ENCODE measurements at places on chromosomes 7 and 10.
A peak's percentile ranks its signal among the peaks of the same experiment; 100 is the strongest.

- DNase-seq, result no peak
Measured at GRCh38 chr10:26410356-26410755, 27.8 kb upstream of the APBB1IP start.

DNA sequence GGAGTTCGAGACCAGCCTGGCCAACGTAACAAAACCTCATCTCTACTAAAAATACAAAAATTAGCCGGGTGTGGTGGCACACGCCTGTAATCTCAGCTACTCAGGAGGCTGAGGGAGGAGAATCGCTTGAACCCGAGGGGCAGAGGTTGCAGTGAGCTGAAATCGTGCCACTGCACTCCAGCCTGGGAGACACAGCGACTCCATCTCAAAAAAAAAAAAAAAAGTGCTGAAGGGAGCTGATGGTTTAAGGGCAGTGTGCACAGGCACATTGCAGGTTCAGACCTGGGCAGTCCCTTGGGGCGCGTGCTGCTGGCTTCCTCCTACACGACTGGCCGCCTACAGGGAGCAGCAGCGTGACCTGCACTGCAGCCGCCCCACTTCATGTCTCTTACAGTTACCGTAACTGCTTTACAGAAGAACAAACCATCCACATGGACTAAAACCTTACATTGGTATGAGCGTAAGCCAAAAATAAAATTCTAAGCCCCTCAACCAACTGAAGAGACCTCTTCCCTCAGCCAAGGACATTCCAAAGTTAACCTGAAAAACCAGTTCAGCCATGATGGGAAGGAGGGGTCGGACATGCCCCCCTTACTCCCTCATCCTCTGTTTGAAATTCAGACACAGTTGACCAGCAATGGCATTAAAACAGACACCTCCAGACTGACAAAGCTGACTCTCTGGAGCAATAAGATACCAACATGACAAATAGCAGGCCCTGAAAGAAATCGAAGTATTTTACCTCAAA, 262.2 kb downstream of the ZMYND11 start:
- no peak for DNase-seq

DNA sequence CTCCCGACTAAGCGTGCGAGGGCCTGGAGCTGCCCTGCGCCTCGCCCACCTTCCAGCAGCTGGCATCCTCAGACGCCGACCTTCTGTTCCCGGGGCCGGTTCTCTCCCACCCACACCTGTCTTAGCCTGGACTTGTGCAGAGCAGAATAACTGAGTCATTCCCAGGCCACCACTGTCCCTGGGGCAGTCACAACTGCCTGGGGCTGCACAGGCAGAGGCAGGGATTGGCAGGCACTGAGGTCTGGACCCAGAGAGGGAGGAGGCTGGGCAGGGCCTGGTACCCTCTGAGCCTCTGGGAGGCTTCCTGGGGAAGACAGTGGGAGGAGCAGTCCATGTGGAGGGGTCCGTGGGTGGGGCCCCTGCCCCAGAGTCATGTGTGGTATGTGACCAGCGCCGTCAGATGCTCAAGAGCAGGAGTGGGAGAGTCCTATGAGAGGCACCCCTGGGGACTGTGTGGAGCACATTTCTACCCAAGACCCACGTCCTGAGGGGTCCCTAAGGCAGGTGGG, 74.3 kb downstream of the NKX6-2 start:
- DNase-seq, result no peak

- DNase-seq, result no peak
Measured at GRCh38 chr7:135074531-135074930, 73.3 kb upstream of the TMEM140 start.

DNA sequence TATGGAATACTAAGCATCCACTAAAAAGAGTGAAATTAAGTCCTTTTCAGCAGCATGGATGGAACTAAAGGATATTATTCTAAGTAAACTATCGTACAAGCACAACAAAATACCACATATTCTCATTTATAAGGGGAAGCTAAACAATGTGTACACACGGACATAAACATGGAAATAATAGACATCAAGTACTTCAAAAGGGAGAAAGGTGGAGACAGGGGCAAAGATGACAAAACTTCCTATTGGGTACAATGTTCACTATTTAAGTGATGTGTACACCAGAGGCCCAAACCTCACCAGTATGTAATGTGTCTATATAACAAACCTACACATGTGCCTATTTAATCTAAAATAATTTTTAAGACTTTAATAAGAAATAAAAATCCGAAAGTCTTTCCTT, 2.2 kb upstream of the AKR1C4 start:
- DNase-seq, result no peak

DNA sequence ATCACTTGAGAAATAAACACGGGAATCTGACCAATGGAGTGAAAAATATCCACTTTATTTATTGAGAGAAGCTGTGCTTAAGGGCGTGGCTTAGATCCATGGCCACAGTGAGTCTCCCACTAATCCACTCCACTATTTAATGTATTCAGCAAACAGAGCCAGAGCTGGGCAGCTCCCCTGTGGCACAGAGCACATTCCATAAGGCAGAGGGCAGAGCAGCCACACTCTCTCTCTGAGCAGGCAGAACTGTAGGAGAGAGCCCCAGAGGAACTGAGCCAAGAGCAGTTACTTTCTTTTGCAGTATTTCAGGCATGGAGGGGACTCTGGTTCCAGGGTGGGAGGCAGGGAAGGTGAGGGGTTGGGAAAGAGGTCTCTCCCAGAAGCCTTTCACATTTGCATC, 106.0 kb downstream of the GALNT17 start:
- DNase-seq, result no peak

- DNase-seq, result peak; percentile 26
Measured at GRCh38 chr10:100303724-100304319, 17.3 kb upstream of the BLOC1S2 start.

Measured in EL (cell line).